ENCODE measurements at places on chromosomes 1 and 21.

DNA sequence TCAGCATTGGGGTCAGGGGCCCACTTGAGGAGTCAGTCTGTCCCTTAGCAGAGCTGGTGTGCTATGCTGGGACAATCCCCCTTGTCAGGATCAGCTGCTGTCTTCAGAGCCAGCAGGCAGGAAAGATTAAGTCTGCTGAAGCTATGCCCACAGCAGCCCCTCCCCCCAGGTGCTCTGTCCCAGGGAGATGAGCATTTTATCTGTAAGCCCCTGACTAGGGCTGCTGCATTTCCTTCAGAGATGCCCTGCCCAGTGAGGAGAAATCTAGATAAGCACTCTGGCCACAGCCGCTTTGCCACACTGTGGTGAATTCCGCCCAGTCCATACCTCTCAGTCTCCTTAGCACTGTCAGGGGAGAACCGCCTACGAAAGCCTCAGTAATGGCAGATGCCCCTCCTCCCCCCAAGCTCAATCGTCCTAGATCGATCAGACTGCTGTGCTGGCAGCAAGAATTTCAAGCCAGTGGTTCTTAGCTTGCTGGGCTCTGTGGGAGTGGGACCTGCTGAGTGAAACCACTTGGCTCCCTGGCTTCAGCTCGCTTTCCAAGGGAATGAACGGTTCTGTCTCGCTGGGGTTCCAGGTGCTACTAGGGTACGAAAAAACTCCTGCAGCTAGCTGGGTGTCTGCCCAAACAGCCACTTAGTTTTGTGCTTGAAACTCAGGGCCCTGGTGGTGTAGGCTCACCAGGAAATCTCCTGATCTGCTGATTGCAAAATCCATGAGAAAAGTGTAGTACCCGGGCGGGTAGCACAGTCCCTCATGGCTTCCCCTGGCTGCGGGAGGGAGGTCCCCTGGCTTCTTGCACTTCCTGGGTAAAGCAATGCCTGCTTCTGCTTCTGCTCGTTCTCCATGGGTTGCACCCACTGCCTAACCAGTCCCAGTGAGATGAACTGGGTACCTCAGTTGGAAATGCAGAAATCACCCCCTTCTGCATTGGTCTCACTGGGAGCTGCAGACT is 25.1 kb upstream of the TP53BP2 start:
- no peak for DNase-seq

DNA sequence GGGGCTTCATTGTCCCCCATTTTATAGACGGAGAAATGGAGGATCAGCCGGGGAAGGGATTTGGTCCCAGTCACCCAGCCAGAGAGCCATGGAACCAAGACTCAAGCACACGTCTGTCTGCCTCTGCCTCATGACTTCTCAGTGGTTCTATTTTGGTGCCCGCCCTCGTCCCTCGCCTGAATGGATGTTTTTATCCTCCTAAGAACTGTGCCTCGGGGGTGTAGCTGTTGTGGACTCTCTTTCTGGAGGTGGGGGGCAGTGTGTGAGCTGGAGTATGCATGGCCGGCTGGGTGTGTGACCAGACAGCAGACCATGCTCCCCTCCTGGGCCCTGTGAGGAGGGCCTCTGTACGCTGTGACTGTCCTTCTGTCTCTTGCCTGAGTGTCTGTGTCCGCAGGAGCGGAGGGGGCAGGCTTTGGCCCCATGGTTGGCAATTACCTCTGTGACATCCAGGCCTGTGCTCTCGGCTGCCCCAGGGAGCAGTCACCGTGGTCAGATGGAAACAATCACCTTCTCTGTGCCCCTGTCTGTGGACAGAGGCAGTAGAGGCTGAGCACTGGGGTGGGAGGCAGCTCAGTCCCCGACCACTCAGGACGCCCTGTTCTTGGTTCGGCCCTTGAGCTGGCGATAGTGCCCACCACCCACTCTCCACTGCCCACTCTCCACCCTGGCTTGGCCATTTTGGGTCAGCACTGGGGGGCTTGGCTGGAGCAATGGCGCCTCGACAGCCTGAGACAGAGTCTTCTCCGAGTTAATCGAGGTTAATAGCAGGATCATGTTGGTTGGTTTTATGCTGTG is 20.4 kb downstream of the WNT4 start:
- no peak for DNase-seq

- no peak for DNase-seq
These were observed 37.3 kb downstream of the ST7L start for GRCh38 chr1:112581586-112582192.

- DNase-seq: no peak
These were observed 38.4 kb downstream of the TEX35 start for GRCh38 chr1:178551307-178551706.

DNA sequence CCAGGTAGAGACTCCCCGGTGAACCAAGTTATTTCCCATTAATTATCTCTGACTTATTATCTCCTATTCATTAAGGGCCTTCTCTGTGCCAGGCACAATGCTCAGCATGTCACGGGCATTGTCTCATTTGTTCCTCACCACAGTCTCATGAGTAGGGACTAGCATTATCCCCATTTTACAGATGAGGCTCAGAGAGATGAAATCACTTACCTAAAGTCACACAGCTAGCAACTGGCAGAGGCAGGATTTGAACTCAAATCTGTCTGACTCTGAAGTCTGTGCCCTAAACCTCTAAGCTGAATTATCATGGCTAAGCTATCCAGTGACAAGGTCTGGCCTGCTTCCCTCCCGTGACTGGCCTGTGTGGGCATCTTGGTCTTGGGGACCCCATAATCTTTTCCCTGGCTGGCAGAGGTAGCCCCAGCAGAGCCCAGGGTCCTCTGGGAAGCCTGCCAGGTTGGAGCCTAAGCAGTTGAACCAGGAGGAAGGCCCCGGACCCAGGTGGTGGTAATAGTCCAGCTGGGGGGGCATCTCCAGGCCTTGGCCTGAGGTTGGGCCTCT is 4.5 kb downstream of the MAP7D1 start:
- no peak for DNase-seq

- no peak for DNase-seq
These were observed 42.3 kb upstream of the RUNX3 start for GRCh38 chr1:24972221-24972914.

DNA sequence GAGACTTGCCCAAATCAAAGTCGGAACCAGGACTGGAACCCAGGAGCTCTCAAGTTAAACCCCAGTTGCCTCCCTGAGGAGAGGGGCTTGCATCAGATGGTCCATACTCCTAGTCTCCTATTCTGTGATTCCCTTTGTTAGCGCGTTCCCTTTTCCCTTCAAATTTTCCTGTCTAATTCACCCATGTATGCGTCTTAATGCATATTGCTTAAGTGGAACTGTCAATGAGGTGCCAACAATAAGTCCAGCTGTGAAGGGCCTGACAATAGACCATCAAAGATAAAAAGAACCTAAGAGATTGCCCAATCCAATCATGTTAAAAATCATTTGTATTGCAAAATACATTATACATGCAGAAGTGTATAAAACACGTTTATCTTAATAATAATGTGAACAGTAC is 634 bp upstream of the SPATA6 start:
- no peak for DNase-seq

DNA sequence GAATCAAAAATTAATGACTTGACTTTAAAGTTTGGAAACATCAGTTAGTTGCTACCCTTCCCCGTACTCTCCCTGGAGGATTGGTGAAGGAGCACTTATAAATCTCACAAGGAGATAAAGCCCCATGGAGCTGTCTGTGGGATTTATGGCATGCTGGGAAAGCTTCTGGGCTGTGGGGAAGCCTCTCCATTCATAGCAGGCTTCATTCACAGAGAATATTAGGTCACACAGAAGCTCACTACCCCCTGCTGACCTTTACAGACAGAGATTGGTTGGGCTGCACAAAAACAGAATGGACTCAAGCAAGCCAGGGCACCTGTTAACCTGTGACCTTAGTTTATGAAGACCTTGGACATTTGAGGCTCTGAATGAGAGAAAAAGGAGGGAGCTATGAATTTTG is 32.1 kb downstream of the RGL1 start:
- no peak for DNase-seq

DNA sequence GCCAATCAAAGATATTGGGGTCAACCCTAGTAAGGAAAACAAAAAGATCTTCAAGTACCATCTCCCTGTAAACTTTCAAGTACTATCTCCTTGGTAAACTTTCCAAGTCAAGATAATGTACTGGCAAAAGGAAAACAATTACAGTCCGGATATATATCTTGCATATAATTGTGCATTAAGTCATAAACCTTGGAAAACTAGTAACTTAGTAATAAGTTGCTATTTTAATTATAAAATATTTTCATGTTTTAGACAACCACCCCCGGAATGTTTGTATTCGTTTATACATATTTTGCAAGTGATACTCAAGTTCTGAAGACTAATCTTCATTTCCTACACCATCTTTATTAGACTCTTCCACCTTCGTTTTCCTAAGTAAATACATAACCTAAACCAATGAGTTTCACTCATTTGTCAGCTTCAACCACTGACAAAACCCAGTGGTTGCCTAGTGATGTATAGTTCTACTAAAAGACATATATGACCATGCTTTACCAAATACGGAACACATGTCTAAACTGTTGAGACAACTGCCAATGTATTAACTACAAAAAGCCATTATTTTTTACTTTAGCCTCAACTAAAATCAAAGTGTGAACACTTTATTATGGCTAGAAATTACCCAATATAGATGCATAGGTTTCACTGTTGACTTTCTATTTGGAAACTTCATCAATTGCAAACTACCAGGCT is 1.7 kb downstream of the AKT3 start:
- DNase-seq: no peak

DNA sequence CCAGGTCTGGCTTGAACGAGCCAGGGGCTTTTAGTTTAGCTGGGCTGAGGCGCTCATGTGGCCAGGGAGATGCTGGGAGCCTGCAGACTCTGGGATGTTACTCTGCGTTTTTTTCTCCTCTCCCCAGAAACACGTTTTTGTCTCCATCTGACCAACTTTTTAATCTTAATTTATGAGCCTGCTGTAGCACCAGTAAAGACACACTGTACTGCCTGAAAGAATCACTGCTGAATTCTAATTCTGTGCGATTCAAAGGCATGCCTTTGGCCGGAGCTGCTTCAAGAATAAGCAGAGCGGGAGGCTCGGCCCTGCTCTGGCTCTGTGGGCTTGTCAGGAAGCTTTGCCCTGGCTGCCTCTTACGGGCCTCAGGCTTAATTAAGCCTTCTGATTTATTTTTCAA is 129.5 kb downstream of the CAMTA1 start:
- no peak for DNase-seq

- no peak for DNase-seq
These were observed 18.4 kb upstream of the CDCA8 start for GRCh38 chr1:37673920-37674319.
